ENCODE measurements at places on chromosomes 1 and 21.

DNA sequence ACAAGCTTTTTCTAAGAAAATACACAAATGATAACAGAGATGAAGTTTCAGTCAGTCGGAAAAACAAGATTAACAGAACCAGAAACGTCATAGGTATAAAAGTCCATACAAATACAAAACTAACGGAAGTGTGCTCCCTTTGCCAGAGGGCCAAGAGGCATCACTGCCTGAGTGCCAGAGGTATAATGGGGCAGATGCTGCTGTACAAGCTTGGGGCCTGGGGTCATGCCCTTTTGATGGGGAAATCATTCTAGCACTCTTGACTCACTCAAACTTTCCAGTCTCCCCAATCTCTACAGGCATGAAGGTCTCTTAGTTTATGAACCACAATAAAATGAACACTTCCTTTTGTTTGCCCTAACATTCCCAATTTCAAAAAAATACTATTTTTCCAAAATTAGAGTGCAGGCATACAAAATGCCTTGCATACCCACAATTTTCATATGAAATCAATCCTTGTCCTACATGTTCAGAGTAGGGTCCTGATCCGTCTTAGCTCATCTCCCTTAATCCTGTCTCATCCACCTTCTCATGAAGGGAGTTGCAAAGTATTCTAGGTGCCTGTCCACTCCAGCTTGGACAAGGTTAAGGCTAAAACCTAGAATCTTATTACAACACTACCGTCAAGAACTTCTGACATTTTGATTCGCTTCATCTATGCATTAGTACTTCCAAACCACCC lies 1.5 kb downstream of the RPL22 start:
- DNase-seq, result no peak

DNA sequence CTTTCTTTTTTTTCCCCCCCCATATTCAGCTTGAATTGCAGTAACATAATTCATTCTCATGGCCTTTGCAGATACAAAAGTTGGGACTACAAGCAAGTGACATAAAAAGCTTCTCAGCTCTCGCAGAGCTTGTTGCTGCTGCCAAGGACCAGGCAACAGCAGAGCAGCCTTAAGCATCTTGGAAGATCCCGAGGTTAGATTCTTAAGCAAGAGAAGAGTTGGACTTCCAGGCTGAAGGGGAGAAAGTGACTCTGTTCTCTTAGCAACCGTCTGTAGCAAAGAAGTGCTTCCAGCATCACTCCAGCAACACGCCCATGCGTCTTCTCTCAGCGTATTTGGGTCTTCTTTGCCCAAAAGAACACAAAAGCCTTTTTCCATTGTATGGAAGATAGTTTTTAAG lies 20.7 kb downstream of the AGT start:
- DNase-seq, result no peak

GRCh38 chr21:18244671-18245463 lies at the start of gene CHODL:
Gene CHODL, plus strand, starts transcription at chr21:18244833. Its CDS starts 391 bp downstream, at chr21:18245224.
- DNase-seq, result no peak

DNA sequence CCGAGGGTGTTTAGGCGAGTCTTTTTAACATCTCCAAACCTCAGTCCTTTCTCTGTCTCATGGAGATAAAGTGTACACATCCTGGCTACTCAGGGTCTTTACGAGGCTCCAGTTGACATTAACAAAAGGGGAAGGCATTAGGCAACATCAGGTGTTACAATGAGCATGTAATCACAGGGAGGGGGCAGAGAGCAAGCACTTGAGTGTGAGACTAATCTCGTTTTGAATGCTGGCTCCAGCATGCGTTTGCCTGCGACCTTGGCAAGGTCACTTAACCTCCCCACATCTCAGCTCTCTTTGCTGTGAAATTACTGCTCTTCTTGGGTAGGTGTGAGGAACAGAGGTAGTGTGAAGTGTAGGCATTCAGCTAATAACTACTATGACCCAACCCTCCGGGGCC lies 3.1 kb downstream of the TNNT2 start:
- no peak for DNase-seq

GRCh38 chr1:228851193-228851592 lies 115.9 kb downstream of the RHOU start:
- no peak for DNase-seq

DNA sequence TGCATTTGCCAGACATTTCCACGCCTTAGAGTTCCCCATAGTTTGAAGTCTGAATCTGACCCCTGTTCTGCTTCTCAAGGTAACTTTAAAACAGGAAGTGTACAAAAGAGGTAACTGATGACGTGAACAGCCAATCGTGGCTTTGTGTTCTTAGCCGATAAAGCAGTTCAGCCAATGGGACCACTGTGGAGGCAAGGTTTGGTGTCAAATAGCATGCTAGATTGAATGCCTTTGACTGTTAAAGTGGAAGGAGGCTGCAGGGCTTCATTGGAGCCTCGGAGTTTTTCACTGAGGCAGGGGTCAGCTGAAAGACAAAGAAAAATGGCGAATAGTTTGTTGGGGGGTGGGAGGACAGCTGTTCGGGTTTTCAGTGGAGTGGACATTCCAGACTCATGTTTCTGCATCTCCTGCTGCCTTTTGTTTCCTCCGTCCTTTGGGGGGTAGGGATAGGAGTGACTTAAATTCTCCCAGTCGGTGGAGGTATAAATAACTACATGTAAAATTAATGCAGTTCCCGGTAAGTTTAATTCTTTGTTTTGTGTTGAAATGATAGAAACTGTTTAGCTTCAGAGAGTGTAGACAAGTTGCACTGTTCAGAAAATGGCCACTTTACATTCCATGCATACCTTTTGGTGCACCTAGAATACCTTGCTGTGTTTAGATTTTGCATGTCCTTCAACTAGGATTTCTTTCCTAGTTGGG lies 17.7 kb downstream of the NFYC start:
- DNase-seq, result peak; percentile 90

- no peak for DNase-seq
Measured at GRCh38 chr1:196180847-196181593, 427.2 kb downstream of the KCNT2 start.

- DNase-seq, result no peak
Measured at GRCh38 chr1:183463566-183463965, 8.7 kb upstream of the SMG7 start.

DNA sequence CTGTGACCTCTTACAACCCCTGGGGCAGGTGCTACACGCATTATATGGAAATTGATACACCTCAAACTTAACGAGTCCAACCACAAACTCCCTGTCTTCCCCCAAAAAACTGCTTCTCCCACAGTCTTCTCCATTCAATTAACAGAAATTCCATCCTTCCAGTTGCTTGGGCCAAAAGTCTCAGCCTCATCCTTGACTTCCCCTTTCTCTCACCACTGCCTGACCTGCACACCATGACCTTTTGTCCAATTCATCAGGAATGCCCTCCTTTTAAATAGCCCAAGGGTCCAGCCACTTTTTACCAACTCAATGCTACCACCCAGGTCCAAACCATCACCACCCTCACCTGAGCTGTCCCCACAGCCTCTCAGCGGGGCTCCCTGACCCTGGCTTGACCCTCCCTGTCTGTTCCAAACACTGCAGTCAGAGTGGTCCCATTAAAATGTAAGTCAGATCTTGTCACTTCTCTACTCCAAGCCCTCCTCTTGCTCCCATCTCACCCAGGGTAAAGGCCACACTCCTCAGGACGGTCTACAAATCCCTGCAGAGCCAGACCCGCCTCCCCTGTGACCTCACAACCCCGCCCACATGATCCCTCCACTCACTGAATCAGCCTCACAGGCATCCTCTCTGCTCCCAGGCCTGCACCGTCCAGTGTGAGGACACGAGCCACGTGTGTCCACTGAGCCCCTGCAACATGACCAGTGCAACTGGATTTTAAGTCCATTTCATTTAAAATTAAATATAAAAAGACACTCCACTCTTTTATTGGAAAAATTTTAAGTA lies 18.5 kb downstream of the KCNN3 start:
- DNase-seq, result no peak

DNA sequence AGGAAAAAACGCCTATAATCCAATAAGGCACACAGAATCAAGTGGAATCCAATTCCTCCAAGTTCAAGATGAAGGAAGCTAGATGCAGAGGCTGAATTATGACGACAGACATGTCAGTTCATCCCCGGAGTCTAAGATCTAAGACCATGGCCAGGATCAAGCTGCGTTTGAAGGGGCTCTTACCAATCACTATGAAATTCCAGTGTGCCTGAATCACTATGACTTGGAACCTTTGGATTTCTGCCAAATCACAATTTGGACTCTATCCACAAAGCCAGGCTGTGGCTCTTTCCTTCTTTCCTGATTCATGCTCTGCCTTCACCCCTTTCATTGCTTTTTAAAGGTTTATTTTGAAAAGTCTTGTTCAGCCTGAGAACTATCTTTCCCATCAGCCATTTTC lies 17.1 kb downstream of the OLIG2 start:
- DNase-seq, result no peak

DNA sequence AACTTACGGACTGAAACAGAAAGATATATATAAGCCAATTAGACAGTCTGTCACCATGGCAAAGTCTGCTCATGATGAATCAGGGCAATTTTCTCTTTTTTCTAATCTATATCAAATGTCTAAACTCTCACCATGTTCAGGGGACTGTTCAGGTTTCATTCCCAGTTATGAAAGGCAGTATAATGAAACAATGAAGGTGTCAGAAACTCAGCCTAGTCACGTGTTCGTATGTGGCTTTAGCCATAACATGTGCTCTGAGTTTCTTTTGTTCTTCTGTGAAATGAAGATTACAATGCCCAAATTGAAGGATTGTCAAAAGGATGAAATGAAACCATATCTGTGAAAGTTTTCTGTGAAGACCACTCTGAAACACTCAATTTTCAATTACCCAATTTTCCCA lies 392.9 kb downstream of the DSCAM start:
- no peak for DNase-seq

- no peak for DNase-seq
Measured at GRCh38 chr1:157307491-157307890, 169.3 kb upstream of the ETV3 start.

DNA sequence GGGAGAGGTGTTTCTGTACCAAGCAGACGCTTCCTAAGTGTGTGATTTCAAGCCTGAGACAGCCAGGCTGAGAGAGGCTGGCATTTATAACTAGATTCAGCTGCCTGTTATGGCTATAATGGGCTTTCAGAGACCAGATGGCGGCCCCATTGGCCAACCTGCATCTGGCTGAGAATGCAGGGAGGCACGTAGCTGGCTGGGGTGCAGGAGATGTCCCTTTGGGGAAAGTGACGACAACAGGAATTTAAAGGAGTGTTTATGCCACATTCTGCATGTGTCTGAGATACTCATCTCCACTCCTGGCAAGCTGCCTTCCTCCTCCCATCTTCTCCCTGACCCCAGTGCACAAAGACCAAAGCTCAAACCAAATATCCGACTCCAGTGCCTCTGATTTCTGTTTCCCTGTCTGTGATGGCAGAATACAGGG lies 21.3 kb upstream of the CCDC190 start:
- DNase-seq, result no peak

GRCh38 chr1:46131712-46132528 lies 509 bp downstream of the PIK3R3 start:
- peak; percentile 60 for DNase-seq

GRCh38 chr1:209810783-209811182 lies 4.8 kb upstream of the IRF6 start:
- DNase-seq, result peak; percentile 43

GRCh38 chr1:53722025-53722424 lies 16.9 kb downstream of the GLIS1 start:
- DNase-seq, result no peak

DNA sequence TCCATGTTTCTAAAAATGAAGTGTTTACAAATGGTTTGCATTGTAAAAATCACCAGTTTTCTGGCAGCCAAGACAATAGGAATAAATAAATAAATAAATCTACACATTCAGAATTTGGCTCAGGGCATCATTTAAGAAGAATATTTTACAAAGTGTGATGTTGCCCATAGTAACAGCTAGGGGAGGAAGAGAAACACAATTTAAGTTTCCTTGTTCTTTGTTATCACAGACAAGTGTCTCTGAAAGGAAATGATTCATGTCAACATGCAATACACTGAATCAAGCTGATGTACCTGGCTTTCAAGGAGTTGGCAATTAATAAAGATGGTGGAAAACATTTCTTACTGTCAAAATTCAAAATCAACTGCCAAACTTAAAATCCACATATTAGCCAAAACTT lies 74.7 kb downstream of the LHX8 start:
- no peak for DNase-seq

DNA sequence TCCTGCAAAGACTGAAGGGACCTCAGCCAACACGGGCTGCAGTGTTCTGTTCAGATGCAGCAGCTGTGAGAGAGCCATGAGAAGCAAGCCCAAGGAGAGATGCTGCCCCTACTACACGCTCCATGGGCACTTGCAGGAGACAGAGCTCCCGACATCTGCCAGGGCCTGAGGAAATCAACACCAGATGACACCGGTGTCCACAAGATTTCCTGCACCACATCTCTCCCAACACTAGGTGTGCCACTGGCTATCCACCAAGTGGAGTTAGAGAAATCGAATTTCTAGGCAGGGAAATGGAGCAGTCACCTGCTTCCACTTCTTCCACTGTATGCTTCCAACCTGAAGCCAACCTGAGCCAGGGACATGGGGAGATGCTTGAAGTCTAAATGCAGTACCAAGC lies 445.3 kb downstream of the RWDD3 start:
- no peak for DNase-seq

- DNase-seq, result peak; percentile 92
Measured at GRCh38 chr21:36060159-36060921, at the start of gene SETD4. Gene SETD4, minus strand, starts transcription at chr21:36060526. Its CDS starts 1,638 bp downstream, at chr21:36058888.

DNA sequence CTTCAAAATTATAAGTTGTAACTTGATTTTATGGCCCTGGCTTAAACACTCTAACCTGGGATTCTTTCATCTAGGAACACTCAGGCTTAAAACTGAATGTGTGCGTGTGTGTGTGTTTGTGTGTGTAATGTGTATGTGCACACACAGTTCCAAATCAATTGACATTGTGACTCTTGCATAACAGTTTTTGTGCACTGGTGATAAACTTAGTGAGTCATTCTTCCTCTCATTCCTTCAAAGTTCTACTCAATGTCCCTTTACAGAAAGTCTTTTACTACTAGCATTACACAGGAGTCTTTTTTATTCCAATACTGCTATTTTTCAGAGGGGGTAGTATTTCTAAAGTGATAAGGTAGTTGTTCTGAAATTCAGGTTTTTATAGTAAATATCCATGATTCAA lies 943.6 kb downstream of the KCNT2 start:
- no peak for DNase-seq

- DNase-seq, result no peak
Measured at GRCh38 chr1:51000651-51001050, 30.6 kb downstream of the CDKN2C start.

DNA sequence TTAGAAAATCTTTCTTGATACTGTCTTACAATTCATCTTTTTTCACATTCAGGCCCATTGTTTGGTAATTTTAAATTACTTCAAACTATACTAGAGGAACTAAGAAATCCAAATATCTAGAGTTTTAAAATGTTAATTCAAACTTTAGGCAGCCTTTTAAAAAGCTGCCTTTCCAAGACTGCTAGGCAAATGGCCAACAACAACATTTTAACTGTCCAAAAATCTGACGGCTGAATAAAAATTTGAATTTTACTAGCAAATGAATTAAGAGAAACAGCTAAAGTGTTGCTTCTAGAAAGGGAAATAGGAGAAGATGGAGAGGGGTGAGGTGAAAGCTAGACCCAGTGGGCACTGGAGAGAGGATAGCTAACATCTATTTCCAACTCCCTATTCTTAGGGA lies 17.2 kb downstream of the DPYD start:
- no peak for DNase-seq
